ENCODE measurements at places on chromosomes 1 and 21.
A peak's percentile ranks its signal among the peaks of the same experiment; 100 is the strongest.

DNA sequence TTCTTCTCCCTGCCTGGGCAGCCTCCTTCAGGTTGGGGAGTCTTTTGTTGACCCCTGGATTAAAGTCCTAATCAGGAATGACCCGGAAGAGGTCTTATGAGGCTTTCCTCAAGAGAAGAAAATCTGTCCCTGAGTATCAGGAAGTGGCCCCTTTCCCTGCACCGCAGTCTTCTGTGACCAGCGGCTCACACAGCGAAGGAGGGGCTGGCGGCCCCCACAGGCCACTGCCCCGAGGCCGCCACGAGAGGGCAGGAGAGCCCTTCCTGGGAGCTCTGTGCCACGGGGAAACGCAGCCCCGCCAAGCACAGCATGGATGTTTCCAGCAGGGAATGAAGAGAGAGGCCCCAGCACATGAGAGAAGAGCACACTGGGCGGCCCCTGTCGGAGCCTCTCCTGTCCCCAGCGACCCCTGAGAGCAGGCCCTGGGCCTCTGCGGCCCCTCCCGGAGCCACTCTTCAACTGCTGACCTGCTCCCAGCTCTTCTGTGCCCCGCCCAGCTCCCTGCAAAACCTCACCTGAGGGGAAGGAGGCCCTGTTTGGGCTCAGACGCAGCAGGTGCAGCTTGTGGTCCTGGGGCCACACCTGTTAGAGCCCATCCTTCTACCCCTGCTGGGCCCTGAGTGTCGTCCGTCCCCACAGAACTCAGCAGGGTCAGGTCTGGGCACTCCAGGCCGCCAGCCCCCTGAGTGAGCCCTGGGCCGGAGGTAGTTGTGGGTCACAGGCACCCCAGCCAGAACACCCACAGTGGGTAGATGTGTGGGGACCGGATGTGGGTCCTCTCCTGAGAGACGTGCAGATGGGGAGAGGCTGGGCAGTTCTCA, 4.9 kb upstream of the POFUT2 start:
- DNase-seq = peak; percentile 94

GRCh38 chr1:208628022-208628914, 384.1 kb upstream of the PLXNA2 start:
- no peak for DNase-seq

DNA sequence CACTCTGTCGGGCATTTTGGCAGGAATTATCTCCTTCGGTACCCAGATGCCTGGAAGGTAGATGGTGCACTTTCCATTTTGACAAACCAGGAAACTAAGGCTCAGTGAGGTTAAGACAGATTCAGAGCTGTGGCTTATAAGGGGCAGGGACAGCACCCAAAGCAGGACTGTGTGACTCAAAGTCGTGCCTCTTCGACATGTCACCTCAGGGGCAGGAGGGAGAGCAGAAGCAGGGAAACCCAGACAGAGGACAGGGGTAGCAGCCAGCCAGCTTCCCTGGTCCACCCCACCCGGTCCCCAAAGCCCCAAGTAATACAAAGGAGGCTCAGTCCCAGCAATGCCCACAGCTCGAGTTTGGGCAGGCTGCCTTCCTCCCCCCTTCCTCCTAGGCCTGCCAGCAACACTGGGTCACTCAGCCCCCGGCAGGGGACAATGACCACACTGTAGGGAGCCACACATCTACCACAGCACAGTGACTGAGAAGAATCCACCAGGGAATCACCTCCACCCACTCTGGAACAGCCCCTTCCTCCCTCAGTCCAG, 2.5 kb downstream of the RHOC start:
- no peak for DNase-seq

- no peak for DNase-seq
These were observed 89.5 kb upstream of the PGBD5 start for GRCh38 chr1:230515451-230516145.

DNA sequence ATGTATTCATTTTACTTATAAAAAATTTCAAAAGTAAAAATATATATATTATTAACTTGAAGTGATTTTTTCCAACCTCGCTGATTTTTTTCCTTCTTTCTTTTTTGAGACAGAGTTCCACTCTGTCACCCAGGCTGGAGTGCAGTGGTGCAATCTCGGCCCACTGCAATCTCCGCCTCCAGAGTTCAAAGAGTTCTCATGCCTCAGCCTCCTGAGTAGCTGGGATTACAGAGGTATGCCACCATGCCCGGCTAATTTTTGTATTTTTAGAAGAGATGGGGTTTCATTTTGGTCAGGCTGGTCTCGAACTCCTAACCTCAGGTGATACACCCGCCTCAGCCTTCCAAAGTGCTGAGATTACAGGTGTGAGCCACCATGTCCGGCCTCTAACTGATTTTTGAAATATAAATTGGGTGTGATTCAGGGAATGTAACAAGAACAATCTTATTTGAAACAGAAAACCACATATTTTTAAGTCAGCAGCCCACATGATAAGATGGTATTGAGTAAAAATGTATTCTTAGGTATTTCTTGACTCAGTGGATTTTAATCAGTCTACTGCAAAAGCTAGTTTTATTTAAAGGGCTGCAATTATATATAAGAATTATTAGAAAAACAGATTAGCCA, 30.0 kb downstream of the ZBTB8B start:
- no peak for DNase-seq
